ENCODE measurements at places on chromosomes 6 and 20.

- DNase-seq, result no peak
Measured at GRCh38 chr6:154513601-154514320, 3.3 kb upstream of the CNKSR3 start.

DNA sequence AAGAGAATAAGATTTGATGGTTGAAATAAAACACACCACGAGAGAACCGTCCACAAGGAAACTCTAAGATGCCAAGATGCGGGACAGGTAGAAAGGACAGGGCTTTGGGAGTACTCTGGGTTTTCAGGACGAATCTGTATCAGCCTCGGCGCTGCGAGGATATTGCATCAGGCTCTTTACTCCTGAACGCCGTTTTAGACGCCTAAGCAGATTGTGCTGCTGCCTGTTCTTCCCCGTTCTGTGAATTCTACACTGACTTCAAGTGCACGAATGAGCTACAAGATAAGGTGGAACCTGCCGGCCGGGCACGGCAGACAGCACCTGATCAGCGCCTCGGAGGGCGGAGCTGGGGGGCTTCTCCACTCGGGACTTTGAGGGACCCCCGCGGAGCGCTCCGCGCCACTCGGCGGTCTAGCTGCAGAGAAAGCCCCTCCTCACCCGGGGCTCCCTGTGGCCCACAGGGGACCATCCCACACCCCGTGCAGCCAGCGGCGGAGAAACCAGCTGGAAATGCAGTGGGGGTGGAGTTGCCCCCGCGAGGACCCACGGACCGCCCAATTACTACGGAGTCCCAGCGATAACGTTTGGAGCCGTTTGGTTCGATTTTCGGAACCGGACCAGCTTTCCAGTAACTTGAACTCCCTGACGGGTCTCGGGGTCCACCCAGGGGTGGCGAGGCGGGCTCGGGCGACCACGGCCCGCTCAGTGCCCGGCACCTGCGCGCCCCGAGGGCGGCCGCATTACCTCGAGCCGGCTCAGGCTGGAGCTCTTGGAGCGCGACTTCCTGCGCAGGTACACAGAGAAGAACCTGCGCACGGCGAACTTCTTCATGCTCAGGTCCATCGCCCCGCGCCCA is 646 bp downstream of the RPS6KA2 start:
- peak; percentile 63 for DNase-seq

DNA sequence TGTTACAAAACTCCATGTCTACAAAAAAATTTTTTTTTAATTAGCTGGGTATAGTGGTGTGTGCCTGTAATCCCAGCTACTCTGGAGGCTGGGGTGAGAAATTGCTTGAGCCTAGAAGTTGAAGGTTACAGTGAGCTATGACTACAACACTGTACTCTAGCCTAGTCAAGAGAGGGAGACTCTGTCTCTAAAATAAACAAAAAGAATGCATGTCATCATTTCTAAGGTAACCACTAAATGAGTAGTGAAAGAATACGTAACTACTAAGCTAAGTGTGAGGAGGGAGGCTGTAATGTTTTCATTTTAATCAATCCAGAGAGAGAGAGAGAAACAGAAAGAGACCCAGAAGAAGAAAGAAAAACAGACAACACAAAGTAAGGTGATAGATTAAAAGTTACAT is 9.9 kb downstream of the SYCP2 start:
- no peak for DNase-seq

DNA sequence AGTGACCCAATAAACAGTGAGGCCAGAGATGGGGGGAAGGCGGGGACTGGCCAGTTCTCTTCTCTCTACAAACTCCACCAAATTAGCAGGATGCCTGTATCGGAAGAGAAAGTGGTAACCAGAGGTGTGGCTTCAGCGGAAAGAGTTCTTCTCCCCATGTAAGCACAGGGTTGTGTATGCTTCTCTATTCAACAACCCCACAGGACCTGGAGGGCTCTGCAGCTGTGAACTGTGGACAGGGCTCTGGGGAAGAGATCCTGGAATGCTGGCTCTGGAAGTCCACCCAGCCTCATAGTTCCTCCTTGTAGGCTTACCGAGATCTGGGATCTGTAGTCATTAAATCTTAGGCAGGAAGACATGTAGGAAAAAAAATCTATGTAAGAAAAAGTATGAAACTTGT is 186.2 kb downstream of the FOXC1 start:
- no peak for DNase-seq

DNA sequence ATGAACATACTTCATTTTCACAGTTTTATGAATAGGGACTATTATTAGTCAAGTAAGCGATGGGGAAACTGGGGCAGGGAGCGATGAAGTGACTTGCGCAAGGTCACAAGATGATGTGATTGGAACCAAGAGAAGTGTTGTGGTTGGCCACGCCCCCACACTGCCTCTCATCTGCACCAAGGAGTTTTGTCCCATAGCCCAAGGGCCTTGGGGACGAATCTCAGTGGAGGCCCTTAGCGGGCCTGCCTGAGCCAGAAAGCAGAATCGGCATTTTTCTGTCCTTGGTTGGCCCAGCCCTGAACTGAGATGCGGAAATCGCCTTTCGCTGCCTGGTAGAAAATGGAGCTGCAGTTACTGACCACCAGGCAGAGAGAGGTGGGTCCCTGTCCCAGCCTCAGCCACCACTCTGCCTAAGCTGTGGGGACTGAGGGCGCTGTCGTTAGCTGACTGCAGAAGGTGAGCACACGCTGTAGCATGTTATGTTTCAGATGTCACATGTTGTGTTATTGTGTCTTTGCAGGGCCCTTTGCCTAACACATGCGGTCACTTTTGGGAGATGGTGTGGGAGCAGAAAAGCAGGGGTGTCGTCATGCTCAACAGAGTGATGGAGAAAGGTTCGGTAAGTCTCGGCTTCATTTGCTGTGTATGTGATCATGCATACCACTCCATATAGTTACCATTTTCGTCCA is 57.8 kb downstream of the PTPN1 start:
- DNase-seq, result no peak

GRCh38 chr6:5481033-5481432 is 219.7 kb downstream of the FARS2 start:
- no peak for DNase-seq

GRCh38 chr6:144893680-144894151 is 608.6 kb downstream of the UTRN start:
- no peak for DNase-seq

DNA sequence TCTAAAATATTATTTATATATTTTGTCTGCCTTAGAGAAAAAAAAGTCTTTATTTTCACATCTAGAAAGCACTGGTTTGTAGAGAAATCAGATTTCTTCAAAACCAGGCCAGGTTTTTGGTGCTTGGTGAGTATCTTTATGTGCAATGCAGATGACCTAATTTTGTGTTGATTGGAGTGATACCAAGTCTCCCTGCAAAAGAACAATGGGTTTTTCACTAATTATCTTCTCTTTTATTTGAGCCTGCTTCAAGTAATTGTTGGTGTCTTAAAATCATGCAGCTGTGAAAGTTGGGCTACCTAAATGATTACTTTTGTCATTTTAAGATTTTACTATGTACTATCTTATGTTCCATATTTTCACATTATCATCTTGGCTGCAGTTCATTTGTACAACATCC is 874.7 kb downstream of the TFAP2A start:
- DNase-seq, result peak; percentile 81

GRCh38 chr20:58254890-58255289 is 26.4 kb upstream of the ANKRD60 start:
- no peak for DNase-seq

DNA sequence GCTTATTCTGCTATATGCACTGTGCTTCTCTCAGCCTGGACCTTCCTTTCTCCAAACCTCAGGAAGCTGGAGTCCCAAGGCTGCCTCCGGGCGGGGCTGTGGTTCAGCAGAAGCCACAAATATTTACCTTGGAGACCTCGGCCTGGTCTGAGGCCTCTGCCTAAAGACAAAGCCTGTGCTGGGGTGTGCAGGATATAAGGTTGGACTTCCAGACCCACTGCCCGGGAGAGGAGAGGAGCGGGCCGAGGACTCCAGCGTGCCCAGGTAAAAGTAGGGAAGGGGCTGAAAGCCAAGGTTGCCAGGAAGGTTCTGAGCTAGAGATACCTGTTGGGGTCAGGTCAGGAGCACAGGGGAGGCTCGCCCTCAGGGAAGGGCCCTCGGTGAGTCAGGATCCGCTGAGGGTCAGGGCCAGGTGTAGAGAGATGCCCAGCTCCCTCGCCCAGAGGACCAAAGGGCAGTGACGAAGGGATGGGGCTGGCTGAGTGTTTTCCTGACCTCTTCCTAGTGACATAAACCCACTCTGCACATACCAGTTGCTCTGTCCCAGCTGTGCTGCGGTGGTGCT is at the start of gene BPIFB1:
TSS of gene BPIFB1 (plus strand) at position 224 of the 565 bp plus-strand sequence. CDS start 2,860 bp downstream, outside the sequence.
- no peak for DNase-seq

DNA sequence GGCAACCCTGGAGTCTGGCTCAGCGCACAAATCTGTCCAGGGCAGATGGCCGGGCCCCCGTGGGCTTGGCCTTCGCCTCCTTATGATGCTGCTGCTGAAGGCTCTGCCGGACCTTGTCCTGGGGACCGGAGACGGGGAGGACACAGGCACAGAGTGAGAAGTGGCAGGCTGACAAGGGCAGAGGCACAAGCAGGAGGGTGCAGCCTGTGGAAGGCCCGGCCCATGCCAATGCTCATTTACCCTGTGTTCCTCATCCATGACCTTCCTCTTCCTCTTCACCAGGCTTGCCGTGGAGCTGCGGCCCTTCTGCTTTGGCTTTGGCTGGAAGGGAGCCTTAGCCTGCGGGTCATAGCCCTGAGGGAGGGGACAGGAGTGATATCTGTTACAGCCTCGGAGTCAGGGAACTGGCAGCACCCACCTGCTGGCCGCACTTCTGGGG is 2.4 kb downstream of the B3GALT4 start:
- no peak for DNase-seq
